Posterior vena cava (tissue), 2 donors: ENCODE measurements at places on chromosomes 2 and 18. TPM values are rescaled to one million over a fixed set of nuclear protein-coding genes. Genes with fewer than 3 reads are reported as not detected.

Gene TANC1
- total RNA-seq, result 35.1 TPM

Gene TMEM182
- 3.4 TPM for total RNA-seq

Gene EMILIN1
- 178 TPM for total RNA-seq

Gene STRADB
- 18.0 TPM for total RNA-seq

Gene LYG2
- total RNA-seq, result not detected
